T follicular helper cell (primary cell): ENCODE measurements at places on chromosomes 16 and 17.

DNA sequence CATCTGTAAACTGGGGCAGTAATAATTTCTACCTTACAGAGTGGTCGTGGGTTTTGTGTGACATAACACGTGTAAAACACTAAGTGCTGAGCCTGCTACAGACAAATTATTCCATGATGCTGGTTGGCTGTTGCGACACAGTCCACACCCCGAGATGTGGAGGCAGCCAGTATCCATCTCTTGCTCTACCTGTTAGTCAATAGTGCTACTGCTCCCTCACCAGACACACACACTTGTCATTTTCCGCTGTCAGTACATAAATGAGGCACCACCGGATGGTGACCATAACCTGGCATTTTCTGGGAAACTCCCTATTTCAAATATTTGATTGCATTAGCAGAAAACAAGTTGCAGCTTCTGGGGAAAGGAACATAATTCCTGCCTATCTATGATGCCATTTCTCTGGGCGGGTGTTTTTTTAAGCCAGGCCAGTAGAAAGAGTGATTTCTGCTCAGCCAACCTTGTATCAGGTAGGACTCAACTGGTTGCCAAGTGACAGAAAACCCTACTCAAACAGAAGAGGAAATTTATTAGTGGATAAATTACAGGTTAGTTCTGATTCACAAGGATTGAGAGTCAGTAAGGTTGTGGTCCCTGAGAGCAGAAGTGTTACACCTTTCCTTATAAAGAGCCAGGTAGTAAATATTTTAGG lies 24.1 kb downstream of the DNAJA2 start:
- no peak for DNase-seq

- DNase-seq: no peak
These were observed 139.7 kb upstream of the MAF start for GRCh38 chr16:79740252-79740651.

DNA sequence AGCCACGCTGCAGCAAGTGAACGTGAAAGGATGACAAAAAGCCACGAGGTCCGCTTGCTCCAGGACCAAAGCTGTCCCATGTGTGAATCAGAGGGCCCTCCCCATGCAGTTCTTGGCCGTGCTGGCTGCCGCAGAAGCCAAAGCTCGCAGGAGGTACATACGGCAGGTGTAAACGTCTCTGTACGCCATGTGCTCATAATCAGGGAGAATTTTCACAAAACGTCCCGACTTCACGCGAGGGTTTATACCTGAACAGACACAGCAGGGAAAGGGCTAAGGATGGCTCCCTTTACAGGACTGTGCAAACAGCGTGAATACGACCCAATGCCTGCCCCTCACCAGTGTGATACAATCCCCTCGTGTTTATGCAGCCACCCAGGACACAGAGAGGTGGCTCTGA lies 25.3 kb downstream of the FBXO31 start:
- DNase-seq: no peak

- DNase-seq: no peak
These were observed 560 bp upstream of the FAM20A start for GRCh38 chr17:68601565-68602288.

DNA sequence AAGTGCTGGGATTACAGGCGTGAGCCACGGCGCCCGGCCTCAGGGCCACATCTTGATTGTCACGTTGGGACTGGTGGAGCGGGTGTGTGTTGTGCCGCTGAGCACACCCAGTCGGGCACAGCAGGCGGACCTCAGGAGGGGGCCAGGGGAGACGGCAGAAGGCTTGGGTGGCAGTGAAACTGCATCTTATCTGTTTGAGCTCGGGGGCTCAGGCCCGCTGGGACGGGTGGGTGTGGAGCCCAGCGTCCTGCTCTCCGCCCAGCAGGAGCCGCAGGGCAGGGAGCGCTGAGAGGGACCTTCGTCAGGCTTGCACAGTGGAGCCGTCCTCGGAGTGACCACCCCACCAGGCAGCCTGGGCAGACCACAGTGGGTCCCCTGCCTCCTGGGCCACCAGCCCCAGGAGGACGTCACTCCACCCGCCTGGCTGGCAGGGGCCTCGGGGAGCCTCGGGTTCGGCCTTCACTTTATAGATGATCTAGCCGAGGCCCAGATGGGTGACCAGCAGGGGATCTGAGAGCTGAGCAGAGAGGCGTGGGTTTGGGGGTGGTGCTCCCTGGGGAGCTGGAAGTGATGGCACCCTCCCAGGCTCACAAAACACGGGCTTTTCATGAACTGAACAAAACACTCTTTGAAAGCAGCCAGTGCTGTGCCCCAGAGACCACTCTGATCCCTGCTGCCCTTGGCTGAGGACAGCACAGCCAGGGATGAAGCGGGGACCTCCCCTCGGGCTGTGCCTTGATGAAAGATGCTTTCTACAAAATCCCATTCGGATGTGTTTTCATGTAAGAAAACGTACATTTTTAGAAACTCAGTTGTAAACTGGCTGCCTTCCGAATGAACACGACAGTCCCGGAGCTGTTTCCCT lies 181.1 kb downstream of the SEC14L1 start:
- no peak for DNase-seq

GRCh38 chr17:78133179-78133951 lies 2.8 kb downstream of the TMC8 start:
- no peak for DNase-seq

DNA sequence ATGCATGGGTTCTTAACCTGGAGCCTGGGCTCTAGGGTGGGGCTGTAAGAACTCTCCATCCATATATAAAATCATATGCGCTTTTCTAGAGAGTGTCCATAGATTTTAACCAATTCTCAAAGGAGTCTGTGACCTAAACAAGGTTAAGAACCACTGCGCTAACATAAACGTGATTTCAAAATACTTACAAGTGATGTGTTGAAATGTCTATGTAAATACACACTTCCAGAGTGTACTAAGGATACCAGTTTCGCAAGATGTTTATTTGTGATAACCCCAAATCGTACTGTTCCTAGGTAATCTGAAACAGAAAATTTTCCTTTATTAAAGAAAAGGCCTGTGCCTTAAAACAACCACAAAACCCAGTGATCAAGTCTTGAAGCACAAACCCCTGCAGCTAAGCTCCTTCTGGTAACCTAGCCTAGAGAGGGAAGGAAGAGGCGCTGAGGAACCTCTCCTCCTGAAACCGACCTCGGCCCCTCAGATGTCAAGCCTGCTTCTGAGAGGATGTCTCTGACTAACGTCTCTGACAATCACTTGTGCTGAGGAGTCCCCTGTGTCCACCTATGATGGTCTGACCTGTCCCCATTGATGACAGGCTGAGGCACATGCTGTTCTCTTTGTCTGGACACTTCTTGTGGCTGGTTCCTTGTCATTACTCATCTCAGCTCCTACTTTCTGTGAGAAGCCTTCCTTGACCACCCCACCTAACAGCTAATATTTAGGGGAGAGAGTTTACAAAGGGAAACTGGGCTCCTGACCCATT lies 32.2 kb downstream of the SNN start:
- DNase-seq: no peak

- DNase-seq: peak; percentile 36
These were observed 789 bp upstream of the CCDC57 start for GRCh38 chr17:82213251-82214011.

- DNase-seq: no peak
These were observed 2.0 kb downstream of the HOXB8 start for GRCh38 chr17:48612854-48613691.

- no peak for DNase-seq
These were observed 9.2 kb downstream of the SP2 start for GRCh38 chr17:47905221-47905733.

- DNase-seq: no peak
These were observed 43.2 kb downstream of the CRISPLD2 start for GRCh38 chr16:84862804-84863480.

GRCh38 chr16:85777583-85778310 lies 21.6 kb downstream of the EMC8 start:
- DNase-seq: no peak

DNA sequence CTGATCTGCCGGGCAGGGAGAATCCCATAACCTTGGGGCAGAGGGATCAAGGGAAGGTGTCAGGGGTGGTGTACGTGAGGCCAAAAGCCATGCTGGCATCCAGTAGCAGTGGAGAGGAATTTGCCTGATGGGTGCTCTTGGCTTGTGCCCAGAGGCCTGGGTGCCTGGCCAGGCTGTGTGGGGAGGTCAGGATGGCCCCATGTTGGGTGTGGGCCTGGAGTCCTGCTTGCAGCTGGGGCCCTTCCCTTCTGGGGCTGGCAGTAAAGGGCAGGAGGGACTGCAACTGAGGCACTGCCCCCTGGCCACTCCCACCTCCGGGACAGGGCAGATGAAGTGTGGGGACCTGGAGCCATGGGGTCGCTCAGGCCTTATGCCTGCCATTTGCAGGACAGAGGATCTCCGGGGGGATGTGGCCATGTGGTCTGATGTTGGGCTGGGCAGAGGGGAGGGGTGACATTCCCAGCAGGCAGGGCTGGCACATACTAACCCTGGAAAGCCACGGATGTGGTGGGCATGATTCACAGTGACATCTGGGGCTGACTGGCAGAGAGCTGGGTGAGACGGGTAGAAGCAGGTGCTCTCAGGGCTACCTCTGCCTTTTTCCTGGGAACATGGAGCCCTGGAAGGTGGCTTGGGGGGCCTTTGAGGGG lies 3.5 kb downstream of the FMNL1 start:
- no peak for DNase-seq

DNA sequence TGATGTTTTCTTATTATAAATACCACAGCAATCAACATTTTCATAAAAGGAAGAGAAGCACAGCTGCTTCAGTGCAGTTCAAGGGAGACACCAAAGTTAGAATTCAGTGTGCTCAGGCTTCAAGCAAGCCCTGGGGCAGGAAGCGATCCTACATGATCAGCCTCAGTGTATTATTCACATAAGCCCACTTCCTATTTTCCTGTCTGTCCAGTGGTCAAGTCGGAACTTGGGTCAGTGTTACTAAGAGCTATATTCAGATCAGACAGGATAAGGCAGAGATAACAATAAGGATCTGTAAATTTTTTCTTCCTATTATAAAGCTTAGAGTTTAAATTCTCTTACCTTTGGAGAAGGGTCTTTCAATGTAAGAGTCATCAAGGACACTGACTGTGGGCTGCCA lies 12.9 kb downstream of the HEATR6 start:
- DNase-seq: no peak

- DNase-seq: no peak
These were observed 21.6 kb downstream of the VASN start for GRCh38 chr16:4393240-4393600.

- DNase-seq: no peak
These were observed 4.6 kb upstream of the KCNJ12 start for GRCh38 chr17:21371511-21372081.

- no peak for DNase-seq
These were observed 5.0 kb upstream of the DNASE1L2 start for GRCh38 chr16:2231016-2231931.

DNA sequence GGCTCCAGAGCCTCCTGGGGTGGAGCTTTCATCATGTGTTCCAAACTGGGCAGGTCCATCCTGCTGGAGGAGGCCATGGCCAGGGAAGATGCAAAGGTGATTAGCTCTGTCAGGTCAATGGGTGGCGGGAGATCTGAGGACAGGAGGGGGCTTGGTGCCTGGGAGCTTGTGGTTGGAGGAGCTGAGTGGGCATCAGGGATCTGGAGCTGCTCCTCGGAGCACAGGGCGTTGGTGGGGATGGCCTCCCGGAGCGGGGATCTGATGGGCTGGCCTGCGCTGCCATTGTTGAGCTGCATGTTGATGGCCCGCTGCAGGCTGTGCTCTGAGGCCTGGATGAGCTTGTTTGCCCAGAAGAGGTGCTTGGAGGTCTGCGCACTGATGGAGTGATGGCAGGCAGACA lies 6.5 kb downstream of the SPATA32 start:
- DNase-seq: no peak

DNA sequence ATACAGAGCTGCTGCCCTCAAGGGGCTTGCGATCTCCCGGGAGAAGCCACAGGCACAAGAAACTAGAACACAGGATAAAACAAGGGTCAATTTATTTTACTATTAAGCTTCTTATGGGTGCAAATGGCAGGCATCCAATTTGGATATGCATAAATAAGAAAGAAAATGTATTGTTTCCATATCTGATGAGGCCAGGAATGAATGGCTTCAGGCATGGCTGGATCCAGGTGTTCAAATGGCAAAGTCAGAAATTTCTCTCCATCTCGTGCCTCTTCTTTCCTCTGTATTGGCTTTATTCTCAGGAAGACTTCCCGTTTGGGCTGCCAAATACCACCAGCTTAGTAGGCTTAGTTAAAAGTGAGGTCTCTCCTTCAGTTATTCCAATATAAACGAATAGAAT lies 43.1 kb downstream of the SCNN1B start:
- no peak for DNase-seq

DNA sequence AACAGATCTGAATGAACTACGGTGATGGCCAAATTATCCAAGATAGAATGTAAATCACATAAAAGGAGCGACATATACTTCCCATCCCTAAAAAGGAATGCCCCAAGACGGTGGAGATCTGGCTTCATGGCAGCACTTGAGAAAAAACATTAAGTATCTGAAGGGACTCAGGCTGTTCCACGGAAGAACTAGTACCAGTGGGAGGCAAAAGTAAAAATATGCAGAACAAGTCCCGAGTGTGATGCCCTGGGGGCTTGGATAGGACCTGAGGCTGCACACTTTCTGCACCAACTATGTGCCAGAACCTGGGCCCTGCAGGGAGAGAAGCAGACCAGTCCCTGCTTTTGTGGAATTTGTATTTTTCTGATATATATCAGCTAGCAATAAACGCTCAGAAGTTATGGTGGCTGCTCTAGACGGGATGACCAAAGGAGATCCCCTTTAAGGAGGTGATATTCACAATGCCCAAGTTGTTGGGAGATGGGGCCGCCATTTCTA lies 539 bp upstream of the CKLF start:
- no peak for DNase-seq

DNA sequence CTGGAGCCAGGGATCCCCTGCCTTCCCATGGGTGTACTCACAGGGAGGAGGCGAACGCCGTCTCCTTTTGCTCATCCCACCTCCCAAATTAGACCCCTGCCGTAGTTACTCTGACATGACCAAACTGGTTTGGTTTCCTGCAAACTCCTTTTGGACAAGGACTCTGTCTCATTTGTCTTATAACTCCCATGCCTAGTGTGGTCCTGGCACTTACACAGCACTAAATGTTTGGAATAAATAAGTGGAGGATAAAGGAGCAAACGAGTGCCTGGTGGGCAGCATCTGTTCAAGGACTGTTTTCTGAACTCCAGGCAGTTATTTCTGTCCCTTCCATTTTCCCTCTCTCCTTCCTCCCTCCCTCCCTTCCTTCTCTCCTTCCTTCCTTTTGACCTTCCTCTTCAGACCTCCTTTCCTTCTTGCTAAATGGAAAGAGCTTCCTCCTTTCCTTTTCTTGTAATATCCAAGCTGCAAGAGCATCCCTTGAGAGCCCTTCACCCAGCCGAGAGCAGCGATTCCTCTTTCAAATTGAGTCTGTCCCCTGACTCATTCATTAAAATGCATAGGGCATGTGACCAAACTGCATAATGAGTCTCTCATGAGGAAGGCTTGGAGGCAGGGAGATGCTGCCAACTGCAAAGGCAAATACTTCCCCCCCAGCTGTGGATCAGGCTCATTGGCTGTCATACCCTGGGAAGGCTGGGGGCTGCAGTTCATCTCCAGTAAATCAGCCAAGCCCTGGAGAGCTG lies 36.8 kb downstream of the CHD9 start:
- DNase-seq: no peak

- DNase-seq: no peak
These were observed 12.6 kb upstream of the EIF1 start for GRCh38 chr17:41676058-41676419.
